ENCODE measurements at places on chromosomes 11 and 22.

DNA sequence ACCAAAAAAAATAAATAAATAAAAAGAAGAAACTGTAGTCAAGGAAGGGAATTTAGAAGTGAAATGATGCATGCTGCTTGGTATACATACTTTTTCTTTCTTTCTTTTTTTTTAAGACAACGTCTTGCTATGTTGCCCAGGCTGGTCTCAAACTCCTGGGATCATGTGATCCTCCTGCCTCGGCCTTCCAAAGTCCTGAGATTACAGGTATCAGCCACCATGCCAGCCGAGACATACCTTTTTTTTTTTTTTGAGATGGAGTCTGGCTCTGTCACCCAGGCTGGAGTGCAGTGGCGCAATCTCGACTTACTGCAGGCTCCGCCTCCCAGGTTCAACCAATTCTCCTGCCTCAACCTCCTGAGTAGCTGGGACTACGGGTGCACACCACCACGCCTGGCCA, 21.7 kb upstream of the ARRB1 start:
- no peak for DNase-seq

- DNase-seq, result no peak
Observed at GRCh38 chr11:46827995-46828394, 18.1 kb downstream of the CKAP5 start.

DNA sequence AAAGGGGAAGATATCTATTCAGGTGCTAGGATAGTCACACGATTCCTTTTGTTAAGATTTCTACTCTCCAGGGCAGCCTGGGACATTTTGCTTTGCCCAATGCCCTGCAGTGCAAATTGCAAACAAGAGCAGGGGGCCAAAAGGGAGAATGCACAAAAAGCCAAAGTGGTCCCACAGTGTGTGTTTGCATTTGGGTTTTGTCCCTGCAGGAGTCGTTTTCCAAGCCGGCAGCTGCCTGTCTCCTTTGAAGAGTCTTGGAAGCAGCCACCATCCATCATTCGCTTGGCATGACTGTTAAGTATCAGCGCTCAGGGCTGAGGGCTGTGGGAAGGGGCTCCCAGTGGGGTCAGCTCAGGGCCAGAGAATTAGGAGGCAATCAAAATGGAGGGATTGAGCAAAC, 184.7 kb downstream of the MIAT start:
- DNase-seq, result no peak

- DNase-seq, result no peak
Observed at GRCh38 chr11:122893131-122893530, 10.6 kb downstream of the JHY start.

GRCh38 chr22:22820626-22821025, 67.0 kb upstream of the IGLL5 start:
- DNase-seq, result peak; percentile 57

DNA sequence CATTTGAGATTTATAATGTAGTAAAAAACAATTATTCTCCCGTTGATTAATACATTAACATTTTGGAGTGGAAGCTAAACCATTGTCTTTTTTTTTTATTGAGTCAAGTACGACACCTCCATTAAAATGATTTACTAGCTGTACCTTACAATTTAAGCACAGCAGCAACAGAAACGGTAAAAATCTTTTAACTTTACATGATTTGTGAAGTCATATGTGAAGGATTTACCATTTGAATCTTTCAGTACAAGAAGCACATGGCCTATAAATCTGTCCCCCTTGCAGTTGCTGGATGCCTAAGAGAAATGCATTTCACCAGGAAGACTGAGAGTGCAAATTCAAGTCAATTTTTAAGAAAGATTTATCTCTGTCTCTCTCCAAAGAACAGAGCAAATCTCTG, 324.6 kb downstream of the CADM1 start:
- no peak for DNase-seq

GRCh38 chr22:21044931-21045584, 688 bp upstream of the LRRC74B start:
- peak; percentile 3 for DNase-seq

- DNase-seq, result no peak
Observed at GRCh38 chr11:114167771-114168448, 108.4 kb downstream of the ZBTB16 start.

GRCh38 chr11:62461740-62462507, 43.1 kb downstream of the SCGB1A1 start:
- DNase-seq, result no peak

DNA sequence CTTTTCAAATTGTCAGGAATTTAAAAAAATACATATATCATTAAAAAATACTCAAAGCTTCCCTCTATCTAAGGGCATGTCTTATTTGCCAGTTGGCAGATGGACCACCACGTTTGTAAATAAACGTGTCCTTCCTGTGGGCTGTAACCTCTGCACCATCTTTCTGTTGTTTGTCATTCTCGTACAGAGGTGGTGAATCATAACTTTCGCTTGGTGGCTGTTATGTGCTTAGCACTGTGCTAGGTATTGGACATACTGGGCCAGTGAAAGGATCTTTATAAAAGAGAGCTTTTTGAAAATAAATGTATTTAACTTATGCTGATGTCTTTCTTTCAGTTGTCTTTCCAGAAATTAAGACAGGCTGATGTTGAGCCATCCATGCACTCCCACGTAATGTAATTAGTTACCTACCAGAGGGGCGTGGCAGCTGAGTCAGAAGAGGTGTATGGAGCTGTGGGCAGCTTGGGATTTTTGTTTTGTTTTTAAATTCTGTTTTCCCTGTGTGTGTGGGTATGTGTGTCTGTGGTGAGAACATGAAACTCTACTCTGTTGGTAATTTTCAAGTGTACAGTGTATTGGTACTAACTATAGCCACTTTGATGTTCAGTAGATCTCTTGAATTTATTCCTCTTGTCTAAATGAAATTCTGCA, 62.7 kb downstream of the TECTA start:
- DNase-seq, result no peak

DNA sequence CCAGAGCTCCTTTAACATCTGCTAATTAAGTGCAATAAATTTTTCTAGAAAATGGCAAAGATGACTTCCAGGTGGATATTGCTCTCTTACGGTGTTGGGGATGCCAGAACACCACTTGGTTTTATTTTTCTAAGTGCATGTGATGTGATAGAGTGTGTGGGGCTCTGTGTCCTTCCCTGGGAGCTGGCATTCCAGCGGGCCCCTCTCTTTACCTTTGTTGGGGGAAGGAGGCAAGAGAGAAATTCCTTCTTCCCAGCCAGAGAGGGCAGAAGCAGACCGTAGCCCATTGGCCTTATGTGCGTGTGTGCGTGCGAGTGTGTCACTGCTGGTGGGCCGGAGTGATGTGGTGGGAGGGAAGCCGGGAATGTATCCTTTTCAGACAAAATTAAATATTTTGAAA, 17.2 kb downstream of the TEF start:
- no peak for DNase-seq

DNA sequence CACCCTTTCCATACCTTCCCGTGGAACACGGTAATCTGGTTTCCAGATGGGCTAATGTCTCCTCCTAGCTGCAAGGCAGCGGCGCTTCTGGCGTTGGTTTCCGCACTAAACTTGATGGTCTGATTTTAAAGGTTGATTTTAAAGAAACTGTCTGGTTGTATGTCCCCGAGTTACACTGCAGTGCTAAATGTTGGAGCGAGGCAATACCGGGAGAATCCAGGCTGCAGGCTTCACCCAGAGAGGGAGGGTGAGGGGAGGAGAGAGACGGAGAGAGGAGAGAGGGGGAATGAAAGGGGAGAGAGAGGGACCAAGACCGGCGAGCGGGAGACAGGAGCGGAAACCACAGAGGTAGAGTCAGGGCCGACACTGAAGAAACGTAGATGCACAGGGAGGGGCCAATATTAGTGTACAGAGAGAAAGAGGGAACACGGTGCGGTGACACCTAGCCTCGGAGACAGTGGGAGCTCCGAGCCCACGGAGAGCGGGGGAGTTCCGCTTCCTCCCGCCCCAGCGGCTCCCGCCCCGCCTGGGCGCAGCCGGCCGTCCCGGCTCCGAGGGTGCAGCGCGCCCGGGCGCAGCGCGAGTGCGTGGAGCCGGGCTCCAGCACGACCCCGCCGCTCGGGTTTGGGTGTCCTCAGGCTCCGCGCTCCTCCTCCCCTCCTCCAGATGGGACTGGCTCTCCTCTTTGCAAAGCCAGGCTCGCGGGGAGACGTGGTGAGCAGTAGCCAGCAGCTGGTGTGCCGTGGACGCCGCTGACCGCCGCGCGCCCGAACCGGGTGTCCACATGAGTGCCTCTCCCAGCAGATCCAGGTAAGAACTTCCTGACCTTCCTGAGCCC, 71.9 kb upstream of the GRAMD1B start:
- peak; percentile 25 for DNase-seq

DNA sequence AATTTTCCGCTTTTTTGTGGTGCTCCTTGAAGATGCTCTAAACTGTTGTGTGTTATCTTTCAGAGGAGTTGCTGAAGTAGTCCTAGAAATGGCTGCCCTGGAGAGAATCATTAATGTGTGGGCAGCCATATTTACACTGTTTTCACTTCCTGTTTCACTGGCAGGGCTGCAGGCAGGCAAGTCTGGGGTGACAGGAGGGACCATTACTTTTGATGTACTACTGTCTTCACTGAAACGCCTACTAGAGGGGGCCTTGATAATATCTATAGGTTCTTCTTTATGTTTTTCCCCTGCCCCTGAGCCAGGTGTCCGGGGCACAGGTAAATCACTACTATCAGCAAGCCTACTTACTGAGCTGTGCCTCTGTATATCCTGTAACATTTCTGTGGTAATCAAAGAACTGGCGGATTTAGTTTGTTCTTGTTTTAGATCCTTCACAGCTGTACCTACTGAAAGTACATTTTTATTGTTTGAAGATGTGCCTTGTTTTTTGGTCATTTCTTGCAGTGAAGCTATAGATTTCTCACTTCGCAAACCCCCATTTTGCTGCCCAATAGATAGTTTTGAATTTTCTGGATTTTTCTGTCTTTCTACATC, 39.7 kb downstream of the ACAT1 start:
- peak; percentile 3 for DNase-seq

- no peak for DNase-seq
Observed at GRCh38 chr11:134475951-134476350, 63.9 kb upstream of the B3GAT1 start.

GRCh38 chr11:113885897-113886296, 10.5 kb upstream of the USP28 start:
- no peak for DNase-seq

- DNase-seq, result no peak
Observed at GRCh38 chr11:47916361-47916841, 64.0 kb upstream of the PTPRJ start.

DNA sequence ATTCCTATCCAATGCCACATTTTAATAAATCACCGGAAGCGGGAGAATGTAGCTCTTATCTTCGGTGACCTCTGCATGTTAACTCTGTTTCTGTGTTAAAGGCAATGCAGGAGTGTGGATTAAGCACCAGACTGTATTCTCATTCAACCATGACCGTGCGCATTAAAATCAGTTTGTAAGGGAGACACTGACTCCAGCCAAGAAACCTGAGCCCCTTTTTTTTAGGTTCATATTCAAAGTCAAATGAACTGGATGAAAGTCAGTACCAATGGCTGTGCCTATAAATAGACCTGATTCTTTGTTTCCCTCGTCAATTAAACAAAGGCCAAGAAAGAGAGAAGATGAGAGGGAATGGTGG, 32.2 kb downstream of the C11orf91 start:
- DNase-seq, result no peak

DNA sequence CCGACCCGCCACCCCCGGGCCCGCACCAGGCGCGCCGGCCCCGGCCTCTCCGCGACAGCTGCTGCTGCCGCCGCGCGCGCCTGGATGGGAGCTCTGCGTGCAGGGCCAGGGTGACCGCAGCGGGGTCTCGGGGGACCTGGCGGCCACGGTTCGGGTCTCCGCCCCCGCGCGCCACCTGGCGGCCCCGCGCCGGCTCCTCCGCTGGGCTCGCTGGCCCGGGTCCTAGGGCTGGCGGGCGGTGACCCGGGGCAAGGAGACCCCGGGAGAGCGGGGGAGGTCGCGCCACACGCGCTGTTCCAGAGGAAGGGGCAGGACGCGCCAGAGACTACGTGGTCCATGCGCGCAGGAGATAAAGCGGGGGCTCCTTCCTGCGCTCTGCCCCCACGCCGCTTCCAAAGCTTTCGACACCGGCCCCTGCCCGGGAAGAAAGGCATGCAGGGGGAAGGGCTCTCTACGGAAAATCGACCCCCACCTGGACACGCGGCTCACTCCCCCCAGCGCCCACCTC, 562 bp downstream of the SHANK2 start:
- no peak for DNase-seq

DNA sequence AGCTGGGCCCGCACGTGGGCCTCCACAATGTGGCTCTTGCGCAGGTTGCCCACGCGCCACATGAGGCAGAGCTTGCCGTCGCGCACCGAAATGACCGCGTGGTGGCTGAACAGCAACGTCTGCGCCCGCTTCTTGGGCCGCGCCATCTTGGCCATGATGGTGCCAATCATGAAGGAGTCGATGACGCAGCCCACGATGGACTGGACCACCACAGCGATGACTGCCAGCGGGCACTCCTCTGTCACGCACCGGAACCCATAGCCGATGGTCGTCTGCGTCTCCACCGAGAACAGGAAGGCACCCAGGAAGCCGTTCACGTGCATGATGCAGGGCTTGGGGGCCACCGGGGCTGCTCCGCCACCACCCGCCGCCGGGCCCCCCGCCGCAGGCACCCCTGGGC, 27.5 kb downstream of the KCNJ4 start:
- DNase-seq, result no peak

GRCh38 chr11:130573767-130574166, 125.3 kb downstream of the ADAMTS15 start:
- DNase-seq, result no peak

DNA sequence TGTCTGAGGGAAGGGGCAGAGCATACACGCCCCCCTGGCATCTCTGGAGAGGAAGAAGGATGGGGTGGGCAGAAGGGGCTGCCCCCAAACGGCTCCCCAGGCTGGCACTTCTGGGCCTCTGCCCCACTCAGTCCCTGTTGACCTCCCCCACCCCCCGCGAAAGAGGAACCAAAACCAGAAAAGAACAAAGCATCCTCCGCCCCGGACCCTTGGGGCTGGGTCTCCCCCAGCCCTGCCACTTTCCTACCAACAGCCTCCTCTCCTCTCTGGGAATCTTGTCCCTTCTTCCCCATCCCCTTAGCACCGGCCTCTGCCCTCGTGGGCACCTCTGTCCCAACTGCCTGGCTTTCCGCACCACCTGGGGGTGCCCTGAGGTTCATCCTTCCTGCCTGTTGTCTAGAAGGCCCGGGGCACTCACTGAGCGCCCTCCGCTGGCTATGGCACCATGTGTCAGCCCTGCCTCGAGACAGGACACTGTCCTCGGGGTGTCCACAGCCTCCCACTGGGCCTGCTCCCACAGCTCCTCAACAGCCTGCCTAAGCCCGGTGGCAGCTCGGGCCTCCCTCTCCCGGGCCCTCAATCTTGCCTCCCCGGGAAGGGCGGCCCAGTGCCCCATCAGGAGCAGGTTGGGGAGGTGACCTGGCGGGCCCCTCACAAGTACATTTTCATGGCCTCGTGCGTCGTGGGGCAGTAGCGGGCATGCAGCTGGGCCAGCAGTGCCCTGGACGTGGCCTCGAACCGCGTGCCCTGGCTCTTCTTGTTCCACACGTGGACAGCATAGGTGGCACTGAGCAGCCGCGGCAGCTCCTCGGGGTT, 28.2 kb downstream of the A4GALT start:
- DNase-seq, result no peak

DNA sequence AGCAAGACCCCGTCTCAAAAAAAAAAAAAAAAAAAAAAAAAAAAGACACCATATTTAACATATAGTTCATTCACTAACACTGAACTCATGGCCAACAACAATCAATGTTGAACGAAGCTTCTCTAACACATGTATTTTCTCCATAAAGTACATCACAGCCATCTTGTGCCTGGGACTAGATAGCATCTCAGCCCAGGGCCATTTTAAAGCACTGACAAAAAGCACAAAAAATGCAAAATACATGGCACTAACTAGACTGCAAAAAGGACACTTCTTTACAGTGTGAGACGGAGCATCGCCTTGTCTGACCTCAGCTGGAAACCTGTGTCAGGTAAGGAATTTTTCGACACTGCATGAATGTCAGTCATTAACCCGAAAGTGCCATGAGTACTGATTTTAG, 23.3 kb downstream of the KIAA0930 start:
- no peak for DNase-seq

All from CD4-positive, alpha-beta T cell treated with Interleukin-15 for 4 hours (primary cell).